Left renal cortex interstitium (tissue), 4 donors: ENCODE measurements at places on chromosomes 1 and 21. TPM values are rescaled to one million over a fixed set of nuclear protein-coding genes. Genes with fewer than 3 reads are reported as not detected.

- no peak for DNase-seq
Observed at GRCh38 chr1:225426395-225427234, 1.2 kb downstream of the LBR start.

DNA sequence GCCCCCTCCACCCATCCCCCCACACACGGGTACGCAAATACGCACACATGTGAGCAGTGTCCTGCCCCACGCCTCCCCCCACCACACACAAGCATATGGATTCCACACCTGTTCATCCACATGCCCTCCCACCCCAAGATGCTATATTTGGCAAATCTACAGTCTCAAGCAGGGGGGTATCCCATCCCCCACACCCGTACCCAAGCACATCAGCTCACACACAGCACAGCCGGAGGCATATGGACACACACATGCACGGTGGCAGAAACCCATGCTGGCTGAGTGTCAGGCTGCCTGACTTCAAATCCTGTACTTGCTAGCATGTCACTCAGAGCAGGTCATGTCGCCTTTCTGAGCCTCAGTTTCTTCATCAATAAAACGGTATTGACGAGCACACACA, 10.6 kb downstream of the COL16A1 start:
- no peak for DNase-seq

GRCh38 chr1:81547912-81548303, 252.8 kb upstream of the ADGRL2 start:
- no peak for DNase-seq

Gene TLR5
- polyA plus RNA-seq, result 7.4 TPM

Gene NHLH2
- polyA plus RNA-seq, result not detected

Gene SYNC
- polyA plus RNA-seq, result 1.2 TPM

DNA sequence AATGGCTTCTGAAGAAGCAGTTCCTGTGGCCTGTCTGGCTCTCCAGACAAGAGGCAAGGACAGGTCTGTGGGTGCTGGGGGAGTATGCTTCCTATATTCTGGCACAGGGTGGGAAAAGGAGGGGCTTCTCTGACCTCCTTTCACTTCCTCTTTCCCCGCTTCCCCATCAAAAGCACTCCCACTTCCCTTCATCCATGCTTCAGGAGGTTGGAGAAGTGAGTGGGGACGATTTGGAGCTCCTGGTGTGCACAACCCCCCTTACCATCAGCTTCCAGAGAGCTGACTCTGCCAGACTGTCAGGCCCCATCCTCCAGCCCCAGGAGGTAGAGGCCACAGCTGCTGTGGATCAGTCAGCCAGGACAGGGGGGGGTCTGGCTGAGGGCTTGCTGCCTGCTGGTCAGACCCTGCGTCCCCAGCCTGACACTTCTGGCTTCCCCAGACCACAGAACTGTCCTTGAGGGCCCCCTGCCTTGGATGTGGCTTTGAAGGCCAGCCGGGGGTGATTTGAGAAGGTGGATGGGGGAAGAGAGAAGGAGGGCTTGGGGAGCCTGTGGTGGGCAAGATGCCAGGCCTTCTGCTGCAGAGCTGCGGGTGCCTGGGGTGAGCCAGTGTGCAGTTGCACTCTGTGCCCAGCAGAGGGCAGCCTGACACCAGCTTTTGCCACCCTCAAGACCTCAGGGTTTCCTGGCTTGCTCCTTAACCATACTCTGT, 21.5 kb upstream of the TMEM222 start:
- DNase-seq, result peak; percentile 81

DNA sequence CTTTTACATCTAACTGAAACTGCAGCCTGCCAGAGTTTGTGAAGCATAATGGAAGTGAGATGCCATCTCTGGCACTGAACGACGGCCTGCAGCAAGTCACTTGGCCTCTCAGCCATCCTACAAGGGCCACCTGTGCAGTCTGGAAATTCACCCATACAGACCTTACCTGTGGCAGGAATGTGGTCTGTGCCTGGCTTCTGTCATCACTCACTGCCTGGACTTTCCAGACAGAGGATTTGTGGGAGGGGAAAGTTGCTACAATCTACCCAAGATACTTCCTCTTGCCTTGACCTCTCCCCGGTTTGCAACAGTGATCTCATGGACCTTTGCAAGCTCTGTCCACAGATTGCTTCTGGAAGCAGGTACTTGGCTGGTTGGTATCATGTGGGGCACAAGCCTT, 58.4 kb upstream of the ATP1B1 start:
- DNase-seq, result no peak

Gene IL20
- polyA plus RNA-seq, result not detected

- DNase-seq, result no peak
Observed at GRCh38 chr1:169931795-169932231, 38.1 kb upstream of the SCYL3 start.

DNA sequence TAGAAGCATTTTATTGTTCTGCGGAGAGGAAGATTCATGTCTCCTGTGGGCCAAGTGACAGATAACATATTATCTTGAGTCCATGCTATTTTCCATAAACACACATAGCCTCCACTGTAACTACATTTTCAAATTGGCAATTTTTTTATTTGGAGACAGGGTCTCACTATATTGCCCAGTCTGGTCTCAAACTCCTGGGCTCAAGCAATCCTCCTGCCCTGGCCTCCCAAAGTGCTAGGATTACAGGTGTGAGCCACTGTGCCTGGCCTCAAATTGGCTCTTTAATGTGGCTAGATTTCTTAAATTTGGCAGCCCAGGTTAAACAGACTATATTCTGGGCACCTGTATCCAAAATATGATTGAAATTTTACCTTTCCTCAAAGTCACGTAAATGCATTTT, 13.8 kb downstream of the NOS1AP start:
- DNase-seq, result no peak

DNA sequence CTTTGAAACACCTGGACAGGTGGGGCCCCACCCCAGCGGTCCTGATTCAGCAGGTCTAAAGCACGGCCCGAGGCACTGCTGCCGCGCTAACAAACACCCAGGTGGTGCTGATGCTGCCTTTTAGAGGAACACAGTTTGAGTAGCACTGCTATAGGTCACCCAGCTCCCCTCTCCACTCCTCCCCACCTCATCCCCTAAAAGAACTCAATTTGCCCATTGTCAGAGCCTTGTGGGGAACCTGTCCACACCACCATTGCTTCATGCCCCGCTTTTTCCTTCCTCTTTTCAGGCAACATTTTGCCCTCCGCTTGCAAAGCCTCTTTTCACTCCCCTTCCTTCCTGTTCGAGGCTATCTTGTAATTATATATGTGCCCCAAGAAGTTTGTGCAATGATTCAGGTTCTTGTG, 26.2 kb upstream of the PADI4 start:
- no peak for DNase-seq

Gene CELA2A
- 0.68 TPM for polyA plus RNA-seq

GRCh38 chr21:28856588-28857250, 136.0 kb downstream of the LTN1 start:
- DNase-seq, result no peak

Gene VAV3
- polyA plus RNA-seq, result 118 TPM

Gene AZIN2
- polyA plus RNA-seq, result 7.9 TPM

DNA sequence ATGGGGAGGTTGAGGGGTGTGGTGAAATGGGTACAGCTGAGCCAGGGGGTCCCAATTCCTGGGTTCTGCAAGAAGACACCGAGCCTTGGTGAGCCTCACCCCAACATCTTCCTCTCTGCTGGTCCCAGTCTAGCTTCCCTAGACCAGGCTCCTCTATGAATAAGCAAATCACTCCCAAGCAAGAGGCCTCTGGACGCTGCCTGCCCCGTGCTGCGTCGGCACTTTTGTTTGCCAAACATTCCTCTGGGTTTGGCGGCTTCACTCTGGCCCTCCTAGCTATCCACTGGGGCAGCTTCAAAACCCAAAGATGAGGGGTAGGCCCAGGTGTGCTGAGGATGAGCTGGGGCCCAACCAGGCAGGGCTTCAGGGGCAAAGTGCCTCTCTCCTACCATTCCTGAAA, 137.1 kb upstream of the CD34 start:
- no peak for DNase-seq

Gene FAM78B
- polyA plus RNA-seq, result 2.0 TPM

DNA sequence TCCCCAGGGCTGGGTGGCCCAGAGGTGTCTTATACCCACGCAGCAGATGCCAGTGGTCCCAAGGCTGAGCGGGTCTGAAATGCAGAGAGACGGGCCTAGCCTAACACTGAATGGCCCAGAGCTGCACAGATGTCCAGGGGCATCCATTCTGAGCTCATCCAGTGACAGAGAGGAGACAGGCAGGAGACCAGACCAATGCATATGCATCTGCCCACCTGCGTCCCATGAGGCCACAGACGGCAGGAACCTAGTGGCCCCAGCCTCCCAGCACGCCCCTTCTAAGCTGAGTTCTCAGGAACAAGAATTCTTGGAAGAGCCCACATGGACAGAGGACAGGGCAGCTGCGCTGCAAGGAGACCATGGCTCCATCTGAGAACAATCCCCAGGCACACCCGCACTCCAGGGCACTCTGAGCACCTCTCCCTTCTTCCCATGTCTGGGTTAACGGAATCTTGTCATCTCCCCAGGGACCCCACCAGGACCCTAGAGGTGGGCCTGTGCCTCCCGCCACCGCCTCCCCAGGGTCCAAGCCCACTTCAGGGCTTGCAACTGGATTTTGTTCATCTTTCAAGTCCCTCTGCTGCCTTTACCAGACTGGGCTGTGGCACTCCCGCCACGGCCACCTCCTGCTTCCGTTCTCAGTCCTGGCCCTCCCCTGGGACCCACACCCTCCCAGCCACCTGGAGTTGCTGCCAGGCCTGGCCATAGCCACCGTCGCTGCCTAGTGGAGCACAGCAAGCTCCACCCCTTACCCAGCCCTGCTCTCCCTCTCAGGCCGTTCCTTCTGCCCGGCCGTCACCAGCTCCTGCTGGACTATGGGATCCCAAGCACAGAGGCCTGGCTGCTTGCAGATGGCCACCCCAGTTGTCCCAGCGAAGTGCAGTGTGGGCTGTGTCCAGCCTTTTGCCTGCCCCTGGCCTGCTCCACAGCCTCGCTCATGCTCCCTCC, 3.3 kb downstream of the WNT3A start:
- no peak for DNase-seq

DNA sequence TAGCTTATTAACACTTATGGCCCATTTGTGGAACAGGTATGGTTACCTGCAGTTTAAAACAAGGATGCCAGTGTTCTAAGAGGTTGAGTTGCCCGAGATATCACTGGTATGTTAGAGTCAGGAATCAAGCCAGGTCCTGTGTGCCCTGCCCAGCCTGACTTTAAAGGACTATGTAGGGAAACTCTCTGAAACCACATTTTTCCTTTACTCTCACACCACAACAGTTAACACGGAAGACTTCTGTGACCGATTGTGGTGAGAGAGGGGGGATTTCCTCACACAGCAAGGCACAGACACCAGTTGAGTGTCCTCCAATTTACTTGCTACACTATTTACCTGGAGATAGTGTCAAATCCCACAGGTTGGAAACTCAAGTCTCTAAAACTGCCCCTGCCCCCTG, 47.8 kb downstream of the UCK2 start:
- DNase-seq, result no peak

GRCh38 chr21:18715606-18716005, 312.0 kb upstream of the TMPRSS15 start:
- no peak for DNase-seq

DNA sequence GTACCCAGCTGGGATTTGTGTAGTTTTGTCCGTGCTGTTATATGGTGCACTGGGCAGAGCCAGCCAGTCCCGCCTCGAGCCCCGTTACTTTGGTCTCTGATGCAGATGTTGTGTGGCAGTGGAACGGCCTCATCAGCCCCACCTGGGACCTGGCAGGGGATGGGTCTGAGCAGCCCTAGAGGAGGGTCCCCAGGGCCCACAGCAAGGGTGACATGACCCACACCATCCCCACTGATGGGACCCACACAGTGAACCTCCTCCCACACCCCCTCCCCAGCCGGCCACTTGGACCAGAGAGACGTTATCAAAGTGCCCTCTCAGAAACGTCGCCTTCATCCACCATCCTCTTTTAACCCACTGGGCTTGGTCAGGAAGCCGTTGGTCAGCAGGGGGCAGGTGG, 42.0 kb upstream of the PCBP3 start:
- no peak for DNase-seq

Gene PTPN14
- 42.9 TPM for polyA plus RNA-seq

Gene TMCC2
- polyA plus RNA-seq, result 7.5 TPM

GRCh38 chr1:232598133-232598532, 31.8 kb downstream of the SIPA1L2 start:
- no peak for DNase-seq

- no peak for DNase-seq
Observed at GRCh38 chr1:226108935-226109828, 46.7 kb downstream of the H3-3A start.

- DNase-seq, result no peak
Observed at GRCh38 chr1:53316766-53317581, 10.9 kb downstream of the LRP8 start.

GRCh38 chr1:43671626-43672330, 21.8 kb downstream of the KDM4A start:
- no peak for DNase-seq

Gene ADAM30
- not detected for polyA plus RNA-seq

Gene OR6K2
- polyA plus RNA-seq, result not detected

Gene LCE1D
- not detected for polyA plus RNA-seq

DNA sequence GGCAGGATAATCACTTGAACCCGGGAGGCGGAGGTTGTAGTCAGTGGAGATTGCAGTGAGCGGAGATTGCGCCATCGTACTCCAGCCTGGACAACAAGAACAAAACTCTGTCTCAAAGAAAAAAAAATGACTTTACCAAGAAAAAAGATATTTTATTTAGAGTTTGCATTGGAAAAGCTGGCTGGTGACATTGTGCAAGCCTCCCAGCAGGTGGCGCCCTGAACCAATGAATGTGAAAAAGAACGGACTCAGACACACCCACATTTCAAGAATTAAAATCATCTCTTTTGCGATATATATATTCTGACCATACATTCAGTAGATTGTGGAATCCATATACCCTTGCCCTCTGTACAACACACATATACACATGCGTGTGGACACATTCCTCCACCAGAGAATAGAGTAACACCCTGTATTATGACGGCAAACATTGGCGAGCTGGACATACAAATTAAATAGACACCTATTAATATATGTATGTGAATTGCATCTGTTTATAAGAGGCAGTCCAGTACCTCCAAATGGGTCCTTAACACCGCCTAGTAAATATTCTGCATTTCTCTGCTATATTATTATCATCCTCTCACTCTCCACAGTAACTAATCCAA, 39.0 kb upstream of the CADM3 start:
- DNase-seq, result peak; percentile 17

DNA sequence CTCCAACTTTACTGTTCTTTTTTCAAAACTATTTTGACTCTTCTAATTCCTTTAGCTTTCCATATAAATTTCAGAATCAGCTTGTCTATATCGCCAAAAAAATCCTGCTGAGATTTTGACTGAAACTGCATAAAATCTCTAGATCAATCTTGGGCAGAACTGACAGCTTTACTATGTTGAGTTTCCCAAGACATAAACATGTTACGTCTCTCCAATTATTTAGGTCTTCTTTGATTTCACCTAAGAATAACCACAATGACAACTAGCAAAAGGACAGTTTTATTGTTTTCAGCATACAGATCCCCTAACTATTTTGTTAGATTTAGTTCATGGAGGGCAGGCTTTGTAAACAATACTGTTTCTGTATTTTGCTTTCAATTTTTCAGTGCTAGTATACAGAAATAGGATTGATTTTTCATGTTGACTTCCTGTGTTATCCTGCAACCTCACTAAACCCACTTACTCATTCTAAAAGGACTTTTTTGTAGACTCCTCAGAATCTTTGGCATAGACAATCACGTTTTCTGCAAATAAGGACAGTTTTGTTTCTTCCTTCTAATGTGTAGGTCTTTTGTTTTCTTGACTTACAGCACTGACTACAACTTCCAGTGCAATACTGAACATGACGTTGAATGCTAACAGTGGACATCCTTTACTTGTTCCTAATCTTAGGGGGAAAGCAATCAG, 63.4 kb downstream of the NPHP4 start:
- DNase-seq, result no peak
